Choroid plexus epithelial cell (primary cell): ENCODE measurements at places on chromosomes 3 and 15.

DNA sequence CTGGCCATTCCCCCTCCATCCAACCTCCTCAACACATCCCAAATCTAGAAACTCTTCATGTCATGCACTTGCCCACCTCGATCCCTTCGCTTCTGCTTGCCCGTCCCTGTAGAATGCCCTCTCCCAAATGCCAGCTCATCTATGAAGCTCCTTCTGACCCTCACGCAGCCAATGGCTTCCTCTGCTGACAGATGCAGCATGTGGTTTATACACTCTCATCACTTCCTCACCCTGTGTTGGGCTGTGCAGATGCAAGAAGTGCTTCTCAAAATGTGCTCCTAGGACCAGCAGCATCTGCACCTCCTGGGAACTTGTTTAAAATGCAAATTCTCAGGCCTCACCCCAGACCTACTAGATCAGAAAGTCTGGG is 51.7 kb downstream of the SEMA5B start:
- DNase-seq: no peak

DNA sequence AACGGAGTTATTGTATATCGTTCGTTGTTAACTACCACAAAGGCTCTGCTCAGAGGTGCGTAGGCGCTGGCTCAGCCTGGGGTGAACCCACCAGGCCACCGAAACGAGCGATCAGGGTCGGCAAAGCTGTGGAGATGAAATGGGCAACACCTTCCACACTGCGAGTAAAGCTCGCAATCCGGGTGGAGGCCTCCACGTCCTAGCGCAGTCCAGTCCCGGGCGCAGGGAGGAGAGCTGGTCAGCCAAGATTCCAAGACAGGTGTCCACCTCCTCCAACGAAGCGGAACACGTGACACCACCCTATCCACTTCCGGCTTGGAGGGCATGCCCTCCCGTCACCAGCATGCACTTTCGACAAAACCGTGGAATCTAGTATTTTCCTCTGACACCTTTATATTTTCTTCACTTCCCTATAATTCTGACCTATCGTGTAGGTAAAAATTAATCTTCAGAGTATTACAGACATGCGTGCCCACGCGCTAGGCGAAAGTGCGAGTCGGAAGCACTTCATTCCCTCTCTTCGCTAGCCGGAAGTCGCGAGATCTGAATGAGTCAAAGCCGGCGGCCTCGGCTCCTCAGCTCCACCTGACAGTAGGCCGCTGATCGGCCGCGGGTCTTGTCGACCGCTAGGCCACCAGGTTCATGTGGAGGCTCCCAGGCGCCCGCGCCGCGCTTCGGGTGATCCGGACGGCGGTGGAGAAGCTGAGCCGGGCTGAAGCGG is at the start of gene PDE12:
TSS of gene PDE12 (plus strand) at position 537 of the 721 bp plus-strand sequence. CDS start at position 643, 106 bp downstream.
- peak; percentile 93 for DNase-seq

GRCh38 chr15:100553468-100553867 is 24.7 kb upstream of the CERS3 start:
- no peak for DNase-seq

DNA sequence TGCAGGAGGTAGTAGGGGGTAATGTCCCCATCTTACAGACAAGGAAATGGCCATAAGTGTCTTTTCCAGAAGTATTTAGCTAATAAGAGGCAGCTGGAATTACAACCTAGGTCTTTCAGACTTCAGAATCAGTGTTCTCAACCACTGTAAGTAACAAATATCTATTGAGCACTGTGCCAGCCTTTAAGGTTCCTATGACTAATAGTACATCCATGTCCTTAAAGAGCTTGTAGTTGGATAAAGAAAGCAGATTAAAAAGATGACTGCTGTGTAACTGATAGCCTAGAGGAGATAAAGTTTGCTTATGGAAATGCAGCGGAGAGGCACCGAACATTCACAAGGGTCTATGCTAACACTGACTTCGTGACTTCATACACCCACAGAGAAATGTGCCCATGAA is 136.0 kb downstream of the KCNMB2 start:
- no peak for DNase-seq

DNA sequence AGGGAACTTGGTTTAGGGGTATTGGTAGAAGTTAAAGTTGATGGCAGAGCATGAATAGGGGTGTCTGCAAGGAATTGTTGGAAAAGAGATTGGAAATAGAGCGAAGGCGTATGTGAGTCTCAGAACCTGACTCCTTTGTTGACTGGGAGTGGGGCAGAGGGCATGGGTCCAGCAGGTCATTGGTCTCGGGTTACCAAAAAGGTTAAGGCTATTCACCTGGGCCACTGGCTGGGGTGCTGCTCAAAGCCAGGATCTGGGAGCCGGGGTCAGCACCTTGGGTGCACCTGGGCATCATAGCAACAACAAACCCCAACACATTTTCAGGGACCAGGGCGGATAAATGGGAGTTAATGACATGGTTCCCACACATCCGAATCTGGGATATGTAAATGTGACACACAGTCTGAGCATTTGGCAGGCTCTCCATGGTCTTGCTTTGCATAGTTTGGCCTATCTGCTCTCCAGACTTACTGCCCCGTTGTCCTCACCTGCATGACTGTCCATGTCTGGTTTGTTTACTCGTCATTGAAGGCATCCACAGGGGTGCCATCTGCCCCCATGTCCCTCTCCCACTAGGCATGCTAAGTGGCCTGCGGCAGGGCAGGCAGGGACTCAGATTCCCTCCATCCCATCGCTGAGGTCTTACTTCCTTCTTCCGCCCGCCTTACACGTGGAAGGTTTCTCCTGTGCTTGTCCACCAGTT is 10.1 kb downstream of the KLF13 start:
- DNase-seq: no peak

DNA sequence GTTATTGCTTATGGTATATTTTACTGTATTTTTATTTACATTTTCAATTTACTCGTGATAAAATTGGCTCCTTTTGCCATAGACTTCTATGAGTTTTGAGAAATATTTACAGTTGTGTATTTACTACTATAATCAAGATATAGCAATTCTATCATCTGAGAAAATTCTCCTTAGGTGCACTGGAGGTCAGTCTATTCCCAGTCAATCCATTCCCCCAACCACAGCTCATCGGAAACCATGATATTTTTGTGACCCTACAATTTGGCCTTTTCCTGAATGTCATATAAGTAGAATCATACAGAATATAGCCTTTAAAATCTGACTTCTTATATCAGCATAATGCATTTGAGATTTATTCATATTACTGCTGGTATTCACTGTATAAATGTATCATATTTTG is 114.7 kb upstream of the LRTM1 start:
- peak; percentile 53 for DNase-seq

DNA sequence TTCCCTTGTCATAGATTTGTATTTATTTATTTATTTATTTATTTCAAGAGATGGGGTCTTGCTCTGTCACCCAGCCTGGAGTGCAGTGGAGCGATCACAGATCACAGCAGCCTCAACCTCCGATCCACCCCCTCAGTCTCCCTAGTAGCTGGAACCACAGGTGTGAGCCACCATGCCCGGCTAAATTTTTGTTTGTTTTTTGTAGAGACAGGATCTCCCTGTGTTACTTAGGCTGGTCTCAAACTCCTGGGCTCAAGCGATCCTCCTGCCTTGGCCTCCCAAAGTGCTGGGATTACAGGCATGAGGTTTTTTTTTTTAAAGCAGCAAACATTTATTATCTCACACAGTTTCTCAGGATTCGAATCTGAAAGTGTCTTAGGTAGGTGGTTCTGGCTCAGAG is 2.5 kb downstream of the TTBK2 start:
- no peak for DNase-seq

DNA sequence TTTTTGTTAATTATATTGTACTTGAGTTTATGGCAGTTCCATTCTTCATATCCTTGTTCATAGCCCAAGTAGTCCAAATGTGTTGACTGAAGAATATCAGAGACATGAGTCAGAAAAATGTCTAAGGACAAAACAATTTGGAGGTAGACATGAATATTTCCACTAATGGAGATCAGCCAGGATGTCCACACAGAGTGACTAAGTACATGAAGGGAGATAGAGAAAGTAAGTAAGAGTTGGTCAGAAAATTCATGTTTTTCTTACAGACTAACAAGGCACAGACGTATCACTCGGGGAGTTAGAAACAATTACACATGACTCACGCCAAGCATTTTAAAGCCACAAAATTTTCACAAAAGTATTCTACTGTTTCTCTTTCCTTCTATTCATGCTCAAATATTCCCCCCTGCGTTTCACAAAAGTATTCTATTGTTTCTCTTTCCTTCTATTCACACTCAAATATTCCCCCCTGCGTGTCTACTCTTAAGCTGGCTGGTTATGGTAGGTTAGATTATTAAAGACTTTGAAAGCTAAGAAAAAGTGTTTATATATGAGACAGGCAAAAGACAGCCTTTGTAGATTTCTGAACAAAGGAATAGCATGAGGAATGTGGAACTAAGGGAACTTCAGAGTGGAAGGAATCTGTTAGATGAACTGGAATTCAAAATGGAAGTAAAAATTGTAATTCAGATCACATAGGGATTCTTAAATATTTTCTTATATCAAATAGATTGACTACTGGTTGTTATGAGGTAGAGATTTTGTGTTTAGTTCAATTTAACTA is 648.7 kb upstream of the CCDC54 start:
- DNase-seq: peak; percentile 97

GRCh38 chr3:136735103-136735502 is 17.1 kb downstream of the STAG1 start:
- DNase-seq: no peak

GRCh38 chr15:33907326-33907725 is 61.0 kb upstream of the CHRM5 start:
- DNase-seq: no peak

DNA sequence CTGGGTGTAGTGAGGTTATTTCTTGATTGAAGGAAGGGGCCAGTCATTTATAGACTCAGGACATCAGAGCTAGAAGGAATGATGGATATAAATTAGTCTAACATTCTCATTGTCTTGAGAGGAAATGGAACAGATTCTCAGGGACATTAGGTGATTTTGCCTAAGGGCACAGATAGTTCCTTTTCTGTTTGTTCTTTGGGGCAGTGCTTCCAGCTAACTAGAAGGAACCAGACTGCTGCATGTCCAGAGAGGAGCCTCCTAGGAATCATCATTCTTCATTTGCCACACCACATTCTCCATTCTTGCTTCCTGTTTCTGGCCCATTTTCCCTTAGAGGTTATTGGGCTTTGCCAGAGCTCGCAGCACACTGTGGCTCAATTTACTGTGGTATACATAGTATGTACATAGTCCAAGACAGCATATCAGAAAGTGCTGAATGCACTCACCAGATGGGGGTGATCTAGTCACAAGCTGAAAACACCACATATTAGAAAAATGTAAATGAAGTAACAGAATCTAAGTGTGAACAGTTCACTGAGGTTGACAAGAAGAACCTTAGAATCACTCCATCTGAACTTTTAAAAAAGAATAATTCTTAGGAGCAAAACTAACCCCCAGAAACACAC is 62.7 kb upstream of the MYZAP start:
- no peak for DNase-seq

DNA sequence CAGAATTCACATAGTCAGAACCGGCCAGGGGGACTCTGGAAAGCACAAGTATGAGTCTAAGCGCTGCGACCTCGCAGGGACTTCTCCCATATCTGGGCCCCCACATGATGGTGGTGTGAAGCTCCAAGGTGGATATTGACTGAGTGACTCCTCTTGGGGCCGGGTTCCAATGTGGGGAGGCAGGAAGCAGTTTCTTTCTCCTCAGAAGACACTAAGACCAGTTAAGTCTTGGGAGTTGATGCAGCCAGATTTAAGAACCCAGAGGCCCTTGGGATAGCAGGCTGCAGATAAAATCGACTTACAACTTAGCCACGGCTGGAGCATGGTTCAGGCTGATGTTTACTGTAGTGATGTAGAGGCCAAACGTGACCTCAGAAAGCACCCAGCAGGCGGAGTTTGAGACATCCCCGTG is 55.4 kb upstream of the KLF13 start:
- DNase-seq: no peak

DNA sequence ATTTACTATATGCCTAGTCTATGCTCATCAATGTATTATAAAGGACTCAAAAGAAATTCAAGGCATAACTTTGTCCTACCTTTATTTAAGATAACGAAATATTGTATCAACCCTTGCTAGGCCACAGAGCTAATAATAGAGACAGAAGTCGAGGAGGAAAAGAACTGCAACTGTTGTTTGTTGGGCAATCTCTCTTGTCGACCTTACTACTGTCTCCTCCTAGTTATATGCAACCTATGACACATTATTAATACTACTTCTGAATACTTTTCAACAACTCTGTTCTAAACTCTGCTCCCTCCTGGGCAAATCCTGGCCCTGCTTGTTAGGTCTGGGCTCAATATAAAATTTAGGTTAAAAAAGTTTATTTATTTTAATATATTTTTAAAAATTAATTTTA is 24.6 kb downstream of the SPPL2A start:
- DNase-seq: no peak

DNA sequence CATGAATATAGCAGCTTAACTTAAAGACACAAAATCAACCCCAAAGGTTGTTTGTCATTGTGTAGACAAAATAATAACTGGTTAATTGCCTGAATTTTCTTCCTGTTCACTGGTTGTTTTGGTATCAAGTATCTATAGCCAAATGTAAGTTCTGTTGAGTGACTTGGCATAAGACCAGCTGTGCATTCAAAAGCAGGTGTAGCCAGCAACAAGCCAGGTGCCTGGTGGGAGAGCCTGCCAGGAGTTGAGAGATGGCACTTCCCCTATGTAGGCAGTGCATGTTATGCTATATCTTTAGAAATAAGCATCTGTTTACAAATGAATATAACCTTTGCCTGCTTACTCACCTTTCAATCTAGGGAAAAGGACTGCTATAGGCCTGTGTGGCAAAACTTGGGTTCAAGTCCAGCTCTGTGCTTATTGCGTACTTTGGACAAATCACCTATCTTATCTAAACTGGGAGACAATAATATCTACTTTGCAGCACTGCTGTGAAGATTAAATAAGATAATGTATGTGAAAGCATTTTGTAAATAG is 84.9 kb upstream of the TBL1XR1 start:
- DNase-seq: no peak

- DNase-seq: no peak
These were observed 40.5 kb downstream of the POLQ start for GRCh38 chr3:121505256-121505655.

- peak; percentile 95 for DNase-seq
These were observed 14.7 kb downstream of the PPARG start for GRCh38 chr3:12303534-12303933.

DNA sequence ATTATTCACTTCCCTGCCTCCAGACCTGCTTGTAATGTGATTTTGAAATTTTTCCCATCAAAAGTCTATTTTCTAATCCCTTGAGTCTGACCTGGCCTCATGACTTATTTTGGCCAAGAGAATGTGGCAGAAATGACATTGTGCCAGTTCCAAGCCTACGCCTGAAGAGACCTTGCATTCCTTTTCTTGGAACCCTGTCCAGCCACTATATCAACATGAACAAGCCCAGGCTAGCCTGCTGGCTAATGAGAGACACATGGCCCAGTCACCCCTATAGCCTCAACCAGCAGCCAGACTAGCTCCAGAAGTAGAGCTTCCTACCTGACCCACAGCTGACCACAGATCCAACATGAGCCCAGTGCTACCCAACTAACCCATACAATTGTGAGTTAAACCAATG is 121.1 kb upstream of the ACP3 start:
- no peak for DNase-seq

GRCh38 chr3:56862352-56863062 is 60.8 kb upstream of the ARHGEF3 start:
- peak; percentile 80 for DNase-seq
